NCI-H446 (cell line): ENCODE measurements at places on chromosomes 1 and 21.

DNA sequence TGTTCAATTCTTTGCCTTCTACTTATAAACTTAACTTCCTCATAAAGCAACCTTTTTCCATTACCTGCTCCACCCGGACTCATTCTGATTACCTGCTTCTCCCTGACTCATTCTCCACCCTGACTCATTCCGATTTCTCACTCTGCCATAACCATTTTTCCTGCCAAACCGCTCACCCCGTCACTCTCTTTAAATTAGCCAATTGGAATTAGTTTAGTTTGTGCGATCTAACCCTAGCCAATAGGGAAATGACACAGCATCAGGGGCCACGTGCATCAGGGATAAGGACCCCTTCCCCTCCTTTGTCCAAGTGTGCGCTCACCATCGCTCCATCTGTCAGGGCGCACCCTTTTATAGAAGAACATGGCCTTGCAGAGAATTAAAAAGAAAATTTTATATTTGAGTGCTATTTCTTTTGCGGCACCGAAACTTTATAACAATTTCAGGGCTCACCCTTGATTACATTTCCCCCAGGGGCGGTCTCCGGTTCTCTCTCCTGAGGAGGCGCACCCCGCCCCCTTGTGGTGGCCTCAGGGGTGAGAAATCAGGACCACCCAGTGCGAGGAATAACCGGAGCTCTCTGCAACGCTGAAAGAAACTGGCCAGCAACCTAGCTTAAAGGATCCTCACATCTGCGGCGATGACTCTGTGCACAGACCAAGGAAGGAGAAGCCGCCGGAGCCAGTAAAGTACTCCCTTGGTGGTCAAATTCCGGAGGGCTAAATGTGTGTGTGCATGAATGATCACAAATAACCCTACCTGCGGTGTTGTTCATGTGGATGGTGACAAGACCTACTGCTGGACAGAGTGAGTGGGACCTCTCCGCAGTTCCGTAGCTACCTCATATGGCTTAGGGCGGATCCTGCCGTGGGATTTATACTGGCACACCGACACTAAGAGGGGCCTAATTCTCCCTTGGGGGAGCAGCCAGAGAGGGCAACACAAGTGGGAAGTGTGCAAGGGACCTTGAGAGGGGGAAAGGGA, 30.3 kb upstream of the CBR3 start:
- DNase-seq, result no peak

GRCh38 chr21:15671188-15671587, 58.6 kb upstream of the USP25 start:
- no peak for DNase-seq

DNA sequence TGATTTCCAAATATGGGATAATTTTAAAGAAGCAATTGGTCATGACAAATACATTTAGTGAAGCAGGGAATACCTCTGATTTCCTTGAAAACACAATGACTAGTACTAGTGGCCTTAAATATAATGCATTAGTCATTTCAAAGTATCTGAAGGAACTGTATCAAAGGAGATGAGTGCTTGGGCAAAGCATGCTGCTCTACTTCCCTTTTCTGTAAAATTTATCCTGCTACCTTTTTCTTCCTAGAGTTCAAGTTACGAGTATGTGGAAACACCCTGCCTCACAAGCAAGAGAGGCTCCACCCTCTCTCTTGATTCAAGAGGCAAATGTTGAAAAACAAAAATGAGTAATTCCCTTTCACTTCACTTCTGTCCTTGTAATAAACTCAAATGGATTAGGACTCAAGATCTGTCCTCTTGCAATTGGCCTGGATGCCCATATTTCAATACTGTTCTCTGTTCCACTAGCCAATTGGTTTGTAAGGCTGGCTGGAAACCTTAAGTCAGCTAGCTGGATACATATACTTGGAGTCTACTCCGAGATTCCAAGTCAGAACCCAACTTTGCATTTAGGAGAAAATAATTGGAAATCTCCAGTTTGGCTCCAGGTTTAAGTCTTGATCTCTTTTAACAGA, 92.5 kb downstream of the CDC42BPA start:
- no peak for DNase-seq

- DNase-seq, result peak; percentile 58
These were observed 107.5 kb downstream of the SPAG17 start for GRCh38 chr1:118077331-118078045.

- no peak for DNase-seq
These were observed 287.0 kb downstream of the GPATCH2 start for GRCh38 chr1:217343907-217344306.

GRCh38 chr1:203835476-203835875, 25.9 kb upstream of the SNRPE start:
- no peak for DNase-seq

DNA sequence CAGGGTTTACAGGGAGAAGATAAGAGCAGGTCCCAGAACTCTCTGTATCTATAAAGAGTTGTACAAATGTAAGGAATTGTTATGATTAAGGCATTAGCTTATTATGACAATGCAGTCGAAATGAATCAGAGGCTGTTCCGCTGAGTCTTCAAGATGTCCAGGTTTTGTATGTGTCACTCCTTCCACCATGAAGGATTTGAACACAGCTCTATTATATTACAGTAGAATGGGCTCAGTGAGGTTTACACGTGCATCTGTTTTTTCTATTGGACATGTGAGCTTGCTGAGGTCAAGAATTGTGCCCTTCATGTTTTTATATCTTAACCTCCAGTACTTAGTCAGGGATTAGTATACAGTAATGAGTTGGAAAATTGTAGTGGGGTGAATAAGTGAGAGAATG, 86.3 kb downstream of the MPZL1 start:
- DNase-seq, result no peak
